Left ventricle myocardium superior (tissue), 1 donor: ENCODE measurements at places on chromosomes 7 and 10.

- DNase-seq = no peak
Observed at GRCh38 chr7:30745261-30745941, 6.5 kb upstream of the INMT start.

- no peak for DNase-seq
Observed at GRCh38 chr10:132593389-132593788, 55.8 kb downstream of the INPP5A start.

DNA sequence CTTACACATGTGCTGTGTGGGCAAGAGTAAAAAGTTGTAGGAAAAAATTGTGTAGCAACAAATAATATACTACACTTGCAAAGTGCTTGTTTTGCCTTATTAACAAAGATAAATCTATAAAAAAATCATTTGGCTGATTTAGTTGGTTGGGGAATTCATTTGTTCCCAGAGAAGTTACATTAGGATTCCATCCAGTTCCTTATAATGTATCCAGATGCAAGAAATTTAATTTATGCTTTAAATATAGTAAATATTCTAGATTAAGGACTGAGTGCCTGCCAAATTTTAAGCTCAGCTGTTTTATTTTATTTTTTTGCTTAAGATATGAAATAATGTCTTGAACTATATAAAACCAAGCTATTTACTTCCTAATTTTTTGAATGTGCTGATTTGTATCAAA lies 1169.9 kb downstream of the NXPH1 start:
- no peak for DNase-seq

DNA sequence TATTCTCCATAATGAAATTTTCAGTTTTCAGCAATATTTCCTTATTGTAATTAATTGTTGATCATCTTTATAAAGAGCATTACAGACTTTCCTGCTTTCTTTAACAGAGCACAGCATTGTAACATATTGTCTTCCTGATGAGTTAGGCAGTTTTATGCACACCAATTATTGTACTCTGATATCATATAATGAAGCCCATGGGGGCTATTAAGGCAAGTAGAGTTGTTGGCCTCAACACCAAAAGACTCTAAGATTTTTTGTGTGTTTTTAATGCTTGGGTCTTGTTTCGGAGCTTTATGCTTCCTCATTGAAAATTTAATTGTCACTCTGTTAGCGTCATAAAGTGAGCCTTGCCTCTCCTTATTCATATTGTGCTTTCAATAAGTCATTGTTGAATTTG lies 49.2 kb upstream of the ARID5B start:
- DNase-seq = no peak

- DNase-seq = peak; percentile 37
Observed at GRCh38 chr7:55309040-55309991, 55.8 kb upstream of the LANCL2 start.

- no peak for DNase-seq
Observed at GRCh38 chr10:33010132-33011037, 52.4 kb upstream of the ITGB1 start.

DNA sequence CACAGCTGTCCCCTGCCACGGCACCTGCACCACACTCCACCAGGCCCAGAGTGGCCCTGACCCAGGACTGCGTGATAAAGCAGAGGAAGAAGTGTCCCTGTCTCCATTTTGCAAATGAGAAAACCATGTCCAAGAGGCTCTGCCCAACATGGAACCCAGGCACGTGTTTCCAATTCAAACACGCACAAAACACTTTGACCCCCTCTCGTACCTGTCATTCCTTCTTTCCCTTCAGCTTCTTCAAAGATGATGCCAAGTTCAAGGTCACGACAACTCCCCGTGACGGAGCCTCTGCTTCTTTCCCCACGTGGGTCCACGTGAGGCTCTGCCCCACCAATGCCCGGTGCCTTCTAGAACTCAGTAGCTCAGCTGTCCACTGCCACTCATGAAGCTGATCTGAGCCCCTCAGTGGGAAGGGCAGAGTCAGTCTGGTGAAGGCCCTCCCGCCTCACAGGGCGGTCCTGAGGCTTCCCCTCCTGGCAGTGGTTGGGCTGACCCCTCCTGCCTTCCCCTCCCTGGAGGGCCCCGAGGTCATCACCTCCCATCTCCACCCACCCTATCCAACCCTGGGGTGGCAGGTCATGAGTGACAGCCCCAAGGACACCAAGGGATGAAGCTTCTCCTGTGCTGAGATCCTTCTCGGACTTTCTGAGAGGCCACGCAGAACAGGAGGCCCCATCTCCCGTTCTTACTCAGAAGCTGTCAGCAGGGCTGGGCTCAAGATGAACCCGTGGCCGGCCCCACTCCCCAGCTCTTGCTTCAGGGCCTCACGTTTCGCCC lies 19.0 kb downstream of the CALML5 start:
- no peak for DNase-seq

DNA sequence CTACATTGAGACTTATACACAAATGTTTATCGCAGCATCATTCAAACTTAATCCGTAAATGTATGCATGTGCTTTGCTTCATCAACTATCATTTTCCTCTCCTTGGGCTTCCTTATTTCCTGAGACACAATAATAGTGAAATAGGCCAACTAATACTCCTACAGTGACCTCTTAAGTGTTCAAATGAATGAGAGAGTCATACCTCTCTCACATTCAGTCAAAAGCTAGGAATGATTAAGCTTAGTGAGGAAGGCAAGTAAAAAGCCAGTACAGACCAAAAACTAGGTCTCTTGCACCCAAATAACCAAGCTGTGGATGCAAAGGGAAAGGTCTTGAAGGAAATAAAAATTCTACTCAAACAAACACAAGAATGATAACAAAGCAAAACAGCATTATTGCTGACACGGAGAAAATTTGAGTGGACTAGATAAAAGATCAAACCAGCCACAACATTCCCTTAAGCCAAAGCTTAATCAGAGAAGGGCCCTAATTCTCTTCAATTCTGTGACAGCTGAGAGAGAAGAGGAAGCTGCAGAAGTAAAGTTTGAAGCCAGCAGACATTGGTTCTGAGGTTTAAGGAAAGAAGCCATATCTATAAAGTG lies 72.3 kb downstream of the GLCCI1 start:
- DNase-seq = no peak

DNA sequence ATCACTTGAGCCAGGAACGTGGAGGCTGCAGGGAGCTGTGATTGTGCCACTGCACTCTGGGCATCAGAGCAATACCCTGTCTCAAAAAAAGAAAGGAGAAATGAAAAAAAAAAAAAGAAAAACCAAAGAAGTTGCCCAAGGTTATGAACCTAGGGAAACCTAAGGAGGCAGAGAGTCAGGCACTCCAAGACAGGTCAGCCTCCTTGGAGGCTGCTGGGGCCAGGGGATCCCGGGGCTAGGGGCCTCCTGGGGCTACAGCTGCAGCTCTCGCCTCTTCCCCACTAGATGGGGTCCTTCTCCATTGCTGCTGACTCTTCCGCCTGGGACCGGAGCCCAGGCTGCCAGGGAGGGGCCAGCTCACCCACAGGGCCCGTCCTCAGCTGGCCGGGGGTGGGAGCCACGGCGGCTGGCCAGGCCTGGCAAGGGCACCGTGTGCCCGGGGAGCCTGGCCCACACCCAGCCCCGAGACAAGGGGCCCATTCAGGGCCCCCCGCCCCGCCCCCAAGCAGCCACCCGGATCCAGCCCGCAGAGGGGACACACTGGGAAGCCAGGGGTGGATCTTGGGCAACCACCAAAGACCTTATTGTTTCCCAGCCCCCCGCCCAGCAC lies 1.7 kb upstream of the SPACDR start:
- DNase-seq = peak; percentile 92

GRCh38 chr10:79001082-79001885 lies 67.5 kb upstream of the ZMIZ1 start:
- peak; percentile 21 for DNase-seq

- no peak for DNase-seq
Observed at GRCh38 chr7:139955109-139955820, 107.5 kb downstream of the PARP12 start.

DNA sequence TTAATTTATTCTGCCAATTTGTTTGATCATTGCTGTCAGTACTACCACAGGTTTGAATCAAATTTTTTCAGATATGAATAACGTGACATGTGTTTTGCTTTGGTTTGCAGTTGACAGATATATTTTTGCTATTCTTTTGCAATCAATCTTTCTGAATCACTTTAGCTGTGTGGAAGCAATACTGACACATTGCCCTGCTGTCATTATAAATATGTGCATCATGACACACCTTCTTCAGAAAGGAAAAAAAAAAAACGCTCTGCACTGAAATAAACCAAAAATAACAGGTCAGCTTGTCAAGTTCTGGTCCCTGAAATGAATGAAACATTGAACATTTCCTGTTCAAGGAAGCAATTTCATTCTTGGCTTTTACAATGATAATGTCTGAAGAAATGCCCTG lies 93.8 kb upstream of the FAM13C start:
- DNase-seq = no peak

DNA sequence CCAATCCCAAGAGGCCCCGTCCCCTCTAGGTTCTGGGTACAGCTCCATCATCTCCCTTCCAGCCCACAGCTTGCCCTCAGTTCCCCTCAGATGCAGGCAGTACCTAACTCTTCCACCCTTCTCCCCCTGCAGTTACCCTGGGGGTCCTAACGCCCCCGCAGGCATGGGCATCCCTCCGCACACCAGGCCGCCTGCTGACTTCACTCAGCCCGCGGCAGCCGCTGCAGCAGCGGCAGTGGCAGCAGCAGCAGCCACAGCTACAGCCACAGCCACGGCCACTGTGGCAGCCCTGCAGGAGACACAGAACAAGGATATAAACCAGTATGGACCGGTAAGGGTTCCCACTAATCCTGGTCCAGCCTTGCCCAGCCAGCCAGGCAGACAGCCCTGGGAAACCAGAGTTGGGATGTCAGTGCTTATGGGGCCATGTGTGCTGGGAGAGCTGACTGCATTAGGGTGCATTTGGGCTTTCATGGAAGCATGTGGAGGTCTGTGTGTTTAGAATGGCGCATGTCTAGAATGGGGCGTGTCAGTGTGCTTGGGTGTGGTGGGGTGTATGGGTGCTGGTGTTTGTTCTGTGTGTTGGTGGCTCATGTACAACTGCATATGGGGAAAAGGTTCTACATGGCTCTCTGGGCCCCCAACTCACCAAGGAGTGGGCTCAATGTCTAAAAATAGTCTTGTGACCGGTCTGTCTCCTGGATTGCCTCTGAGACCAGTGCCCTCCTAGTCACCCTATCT lies 55.1 kb upstream of the PPIF start:
- no peak for DNase-seq

DNA sequence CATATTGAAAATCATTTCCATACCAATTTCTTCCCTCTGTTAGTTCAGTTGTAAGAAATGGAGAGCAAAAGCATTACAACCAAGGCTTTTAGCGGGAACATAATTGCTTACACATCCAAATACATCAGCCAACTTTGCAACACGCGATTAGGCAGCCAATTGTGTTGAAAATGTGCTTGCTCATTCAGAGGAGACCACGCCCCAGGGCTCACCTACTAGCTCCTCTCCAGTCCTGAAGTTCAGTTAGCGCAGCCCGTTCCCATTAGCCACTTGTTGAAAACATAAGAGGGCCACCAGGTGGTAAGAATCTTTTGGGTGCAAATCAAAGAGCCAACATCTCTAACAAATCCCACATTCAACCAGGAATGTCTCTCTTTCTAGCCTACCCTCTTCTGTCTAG lies 213.2 kb upstream of the MDFIC start:
- no peak for DNase-seq

DNA sequence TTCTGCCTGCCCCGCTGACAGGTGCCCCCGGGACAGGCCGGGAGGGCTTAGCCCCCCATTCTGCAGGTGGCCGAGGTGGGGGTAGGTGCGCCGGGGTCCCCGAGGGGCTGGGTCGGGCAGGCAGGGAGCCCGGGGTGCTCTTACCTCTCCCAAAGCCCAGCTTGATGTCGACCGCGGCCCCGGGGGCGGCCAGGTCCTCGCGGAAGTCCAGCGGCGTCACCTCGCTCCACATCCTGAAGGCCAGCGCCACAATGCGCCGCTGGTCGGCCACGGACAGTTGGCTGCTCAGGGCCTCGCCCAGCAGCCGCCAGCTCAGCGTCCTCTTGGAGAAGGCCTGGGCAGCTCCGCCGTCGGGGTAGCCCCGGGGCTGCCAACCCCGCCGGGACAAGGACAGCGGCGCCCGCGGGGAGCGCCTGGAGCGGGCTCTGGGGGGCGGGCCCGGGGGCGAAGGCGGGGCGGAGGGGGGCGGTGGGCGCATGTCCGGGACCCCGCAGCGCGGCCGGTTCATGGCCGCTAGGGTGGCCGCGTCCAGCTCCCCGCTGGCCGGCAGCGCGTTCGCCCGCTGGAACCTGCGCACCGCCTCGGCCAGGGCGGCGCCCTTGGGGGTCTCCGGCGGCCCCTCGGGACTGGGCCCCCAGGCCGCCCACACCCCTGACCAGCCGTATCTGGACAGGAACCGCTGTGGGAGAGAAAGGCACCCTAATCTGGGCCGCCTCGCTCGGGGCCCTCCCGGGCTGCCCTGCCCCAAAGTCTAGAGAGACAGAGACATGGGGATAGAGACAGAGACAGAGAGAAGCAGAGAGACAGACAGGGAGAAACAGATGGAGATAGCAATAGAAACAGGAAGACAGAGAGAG lies 1.7 kb downstream of the MMP21 start:
- no peak for DNase-seq

DNA sequence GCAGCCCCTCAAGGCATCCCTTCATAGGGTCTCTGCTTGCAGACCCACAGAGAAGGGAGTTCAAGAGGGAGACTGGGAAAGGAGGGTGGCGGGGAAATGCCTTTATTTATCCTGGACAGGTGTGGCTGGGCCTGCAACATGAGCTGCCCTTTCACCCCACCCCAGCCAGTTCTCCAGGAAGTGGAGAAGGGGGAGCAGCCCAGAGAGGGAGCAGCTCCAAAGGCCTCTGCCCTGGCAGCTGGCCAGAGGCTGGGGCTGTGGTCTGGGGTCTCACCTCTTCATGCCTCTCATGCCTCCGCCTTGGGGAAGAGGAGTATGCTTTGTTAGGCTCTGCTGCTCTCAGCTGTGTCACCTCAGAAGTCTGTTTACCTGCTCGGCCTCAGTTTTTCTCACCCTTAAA lies 3.1 kb downstream of the LDB3 start:
- DNase-seq = peak; percentile 56

DNA sequence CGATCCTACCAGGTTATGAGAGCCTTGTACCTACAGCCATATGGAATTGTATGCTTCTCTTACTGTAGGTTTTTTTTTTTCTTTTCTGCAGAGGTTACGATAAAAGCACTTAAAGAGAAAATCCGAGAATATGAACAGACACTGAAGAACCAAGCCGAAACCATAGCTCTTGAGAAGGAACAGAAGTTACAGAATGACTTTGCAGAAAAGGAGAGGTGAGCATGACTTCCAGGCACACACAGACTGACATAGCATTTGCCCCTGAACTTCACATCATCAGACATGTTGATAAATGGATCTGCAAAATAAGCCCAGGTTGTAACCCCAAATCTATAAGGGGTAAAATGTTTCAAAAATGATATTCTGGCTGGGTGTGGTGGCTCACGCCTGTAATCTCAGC lies 182.4 kb upstream of the SH2B2 start:
- DNase-seq = no peak

GRCh38 chr10:88415533-88416130 lies 167.5 kb downstream of the RNLS start:
- no peak for DNase-seq
